GM12878 (cell line): ENCODE measurements at places on chromosomes 2 and 18. TPM values are rescaled to one million over a fixed set of nuclear protein-coding genes. Genes with fewer than 3 reads are reported as not detected.

LOXHD1 gene
- not detected in 2 replicates for polyA plus RNA-seq

SERPINB4 gene
- not detected in 2 replicates for polyA plus RNA-seq

DNA sequence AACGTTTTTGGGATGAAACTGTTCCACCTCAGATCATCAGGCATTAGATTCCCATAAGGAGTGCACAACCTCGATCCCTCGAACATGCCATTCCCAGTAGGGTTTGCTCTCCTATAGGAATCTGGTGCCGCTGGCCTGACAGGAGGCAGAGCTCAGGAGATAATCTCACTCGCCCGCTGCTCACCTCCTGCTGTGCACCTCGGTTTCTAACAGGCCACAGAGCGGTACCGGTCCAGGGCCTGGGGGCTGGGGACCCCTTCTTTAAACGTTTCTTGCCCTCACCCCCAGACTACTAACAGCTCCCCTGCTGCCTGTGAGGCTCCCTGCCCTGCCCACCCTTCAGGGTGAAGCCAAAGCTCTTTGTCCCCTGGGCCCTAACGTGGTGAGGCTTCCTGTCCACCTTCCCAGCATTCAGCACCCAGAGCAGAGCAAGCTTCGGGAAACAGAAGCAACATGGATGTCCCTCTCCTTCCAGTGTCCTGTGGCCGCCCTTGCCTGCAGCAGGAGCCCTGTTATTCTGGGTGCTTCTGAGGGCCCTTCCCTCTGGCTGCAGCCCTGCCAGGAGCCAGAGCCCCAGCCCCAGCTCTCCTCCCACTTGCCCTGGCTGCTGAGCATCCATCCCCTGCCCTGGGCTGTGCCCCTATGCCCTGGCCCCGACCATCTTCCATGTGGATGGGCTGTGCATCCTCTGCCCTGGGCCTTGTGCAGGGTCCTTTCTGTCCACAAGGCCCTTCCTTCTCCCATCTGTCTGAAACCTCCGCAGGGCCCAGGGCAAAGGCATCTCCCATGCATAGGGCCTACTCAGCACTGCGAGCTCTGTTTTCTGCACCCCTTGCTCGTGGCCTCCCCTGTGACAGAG, 140.1 kb downstream of the MBP start:
- no peak for DNase-seq

AOX1 gene
- polyA plus RNA-seq: not detected in 2 replicates

GRCh38 chr18:6088432-6088831, 193.1 kb upstream of the TMEM200C start:
- DNase-seq: peak; percentile 11

GRCh38 chr18:3919396-3920061, 469.6 kb downstream of the TGIF1 start:
- no peak for DNase-seq

DNA sequence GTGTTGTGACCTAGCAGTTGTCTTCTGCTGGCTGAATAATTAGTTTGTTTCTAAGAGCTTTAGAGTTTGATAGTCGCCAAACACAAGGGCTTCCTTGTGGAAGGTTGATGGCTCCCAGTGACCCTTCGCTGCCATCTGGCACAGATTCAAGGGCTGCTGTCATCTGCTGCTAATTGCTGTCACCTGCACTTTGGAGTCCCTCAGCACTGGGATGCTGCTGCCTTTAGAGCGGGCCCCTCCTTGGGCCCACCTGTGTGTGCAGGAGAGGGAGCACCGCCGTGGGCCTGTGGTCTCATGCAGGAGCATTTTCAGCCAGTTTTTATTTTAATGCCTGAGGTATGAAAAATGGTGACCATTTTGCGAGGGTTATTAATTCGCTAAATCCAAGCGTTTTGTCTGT, 154.0 kb upstream of the NFATC1 start:
- no peak for DNase-seq

SGPP2 gene
- polyA plus RNA-seq: 4.3 and 5.6 TPM in 2 replicates
